Mesendoderm (in vitro differentiated cells): ENCODE measurements at places on chromosomes 5 and 9.

- DNase-seq: peak; percentile 3
Observed at GRCh38 chr5:23084815-23085214, 231.7 kb upstream of the CDH12 start.

DNA sequence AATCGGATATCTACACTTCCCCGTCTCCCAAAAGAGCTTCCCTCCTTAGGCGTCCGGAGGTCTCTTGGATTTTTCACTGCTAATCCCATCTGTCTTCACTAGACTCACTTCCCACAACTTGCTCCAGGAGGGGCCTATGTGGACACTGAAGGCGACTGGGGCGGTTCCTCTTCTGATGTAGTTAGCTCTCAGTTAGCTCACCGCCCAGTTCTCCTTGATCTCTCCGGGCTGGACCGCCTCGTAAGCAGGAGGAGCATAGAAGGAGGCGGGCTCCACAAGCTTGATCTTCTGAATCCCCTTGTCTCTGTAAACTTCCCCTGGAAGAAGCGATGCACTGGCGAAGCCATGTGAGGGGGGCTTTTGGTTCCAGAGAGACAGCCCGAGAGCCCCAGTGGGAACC is 112.0 kb upstream of the SELENOP start:
- no peak for DNase-seq

DNA sequence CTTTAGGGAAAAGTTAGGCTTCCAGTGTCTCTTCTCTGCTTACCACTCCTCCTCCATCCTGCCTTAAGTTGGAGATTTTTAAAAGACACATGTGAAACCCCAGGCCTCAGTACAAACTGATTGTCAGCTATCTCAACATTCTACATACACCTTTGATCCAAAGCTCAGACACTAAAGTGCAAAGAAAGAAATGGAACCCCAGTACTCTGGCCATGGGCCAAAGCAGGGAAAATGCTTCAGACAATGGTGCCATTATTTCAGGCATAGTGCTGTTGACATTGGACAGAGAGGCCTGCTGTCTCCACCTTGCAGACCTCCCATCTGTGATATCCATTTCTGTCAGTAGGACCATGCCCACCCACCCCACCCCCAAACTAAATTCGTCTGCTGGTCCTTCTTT is 49.1 kb downstream of the G3BP1 start:
- no peak for DNase-seq

GRCh38 chr5:167678481-167678880 is 613.0 kb upstream of the WWC1 start:
- peak; percentile 79 for DNase-seq
